Left ventricle myocardium inferior (tissue), 1 donor: ENCODE measurements at places on chromosomes 2 and 18. TPM values are rescaled to one million over a fixed set of nuclear protein-coding genes. Genes with fewer than 3 reads are reported as not detected.

AFTPH gene
- 11.3 TPM for total RNA-seq

SRD5A2 gene
- not detected for total RNA-seq

HOXD3 gene
- not detected for total RNA-seq

MAPK4 gene
- total RNA-seq, result 21.7 TPM

CFAP65 gene
- total RNA-seq, result not detected

SIX3 gene
- not detected for total RNA-seq

MERTK gene
- total RNA-seq, result 4.7 TPM

TUBA3D gene
- total RNA-seq, result 86.3 TPM

CD302 gene
- total RNA-seq, result 17.2 TPM

AGBL5 gene
- 10.0 TPM for total RNA-seq

FEV gene
- not detected for total RNA-seq

GRCh38 chr18:23260926-23261590 is 125.8 kb downstream of the CABLES1 start:
- no peak for DNase-seq

GRCh38 chr2:25250331-25251070 is 82.1 kb upstream of the POMC start:
- no peak for DNase-seq

- DNase-seq, result no peak
Measured at GRCh38 chr2:199883474-199884212, 27.4 kb upstream of the C2orf69 start.

DNA sequence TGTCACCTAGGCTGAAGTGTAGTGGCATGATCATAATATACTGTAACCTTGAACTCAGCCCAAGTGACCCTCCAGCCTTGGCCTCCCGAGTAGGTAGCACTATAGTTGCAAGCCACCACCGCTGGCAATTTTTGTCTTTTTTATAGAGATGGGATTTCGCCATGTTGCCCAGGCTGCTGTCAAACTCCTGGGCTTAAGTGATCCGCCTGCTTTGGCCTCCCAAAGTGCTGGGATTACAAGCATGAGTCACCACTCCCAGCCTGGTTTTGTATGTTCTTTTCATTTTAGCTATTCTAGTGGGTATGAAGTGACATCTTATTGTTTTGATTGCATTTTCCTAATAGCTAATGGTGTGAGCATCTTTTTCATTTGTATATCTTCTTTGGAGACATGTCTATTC is 11.3 kb upstream of the EXOC6B start:
- DNase-seq, result no peak

GRCh38 chr2:189835855-189836558 is 51.8 kb downstream of the PMS1 start:
- no peak for DNase-seq

DNA sequence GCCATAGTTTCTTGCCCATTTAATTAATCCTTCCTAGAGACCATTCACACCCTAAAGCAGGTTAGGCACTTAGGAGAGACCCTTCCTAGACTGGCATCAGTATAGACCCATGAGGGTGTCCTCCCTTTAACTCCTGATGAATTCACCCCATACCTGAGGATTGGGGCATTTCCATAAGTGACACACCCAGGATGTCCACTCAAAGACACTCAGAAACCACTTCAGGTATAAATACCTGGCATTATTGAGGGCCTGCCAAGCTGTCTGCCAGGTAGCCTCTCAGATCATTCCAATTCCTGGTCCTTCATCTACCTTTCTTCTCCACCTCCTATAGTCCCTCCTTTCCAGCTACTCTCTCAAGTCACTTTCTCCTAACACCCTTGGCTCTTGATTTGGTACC is 57.5 kb upstream of the SLC14A2 start:
- DNase-seq, result no peak

- no peak for DNase-seq
Measured at GRCh38 chr2:53275743-53276142, 491.9 kb upstream of the CHAC2 start.

GRCh38 chr18:55593888-55594287 is 5.9 kb upstream of the TCF4 start:
- DNase-seq, result no peak

DNA sequence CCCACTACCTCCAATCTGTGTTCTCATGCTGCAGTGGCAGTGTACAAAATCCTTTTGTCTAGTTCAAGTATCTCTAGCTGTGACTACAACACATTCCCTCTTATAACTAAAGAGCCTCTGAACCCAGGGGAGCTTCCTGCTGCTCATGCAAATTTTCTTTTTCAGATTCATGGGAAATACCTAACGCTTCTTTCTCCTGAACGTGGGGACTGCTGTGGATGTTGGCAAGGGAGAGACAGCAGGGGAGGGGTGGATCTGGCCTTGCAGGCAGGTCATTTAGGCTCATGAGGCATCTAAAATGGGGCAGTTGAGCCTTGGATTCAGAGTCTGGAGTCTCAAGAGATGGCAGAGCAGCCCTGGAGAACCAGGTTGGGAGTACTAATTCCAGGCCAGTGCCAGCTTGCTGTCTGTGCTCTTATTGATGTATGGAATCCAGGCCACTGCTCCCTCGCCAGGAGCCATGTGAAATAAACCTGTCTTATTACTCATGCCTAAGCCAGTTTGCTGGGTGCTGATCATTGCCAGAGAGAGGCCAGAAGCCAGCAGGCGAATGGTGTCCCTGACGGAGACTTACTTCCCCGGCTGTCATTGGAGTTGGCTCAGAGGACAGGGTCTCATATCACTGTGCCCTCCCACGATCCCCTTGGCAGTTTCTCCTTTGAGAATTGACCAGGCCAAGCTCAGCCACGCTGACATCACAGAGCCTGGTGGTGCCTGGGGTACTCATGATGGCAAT is 29.2 kb upstream of the TNP1 start:
- no peak for DNase-seq

DNA sequence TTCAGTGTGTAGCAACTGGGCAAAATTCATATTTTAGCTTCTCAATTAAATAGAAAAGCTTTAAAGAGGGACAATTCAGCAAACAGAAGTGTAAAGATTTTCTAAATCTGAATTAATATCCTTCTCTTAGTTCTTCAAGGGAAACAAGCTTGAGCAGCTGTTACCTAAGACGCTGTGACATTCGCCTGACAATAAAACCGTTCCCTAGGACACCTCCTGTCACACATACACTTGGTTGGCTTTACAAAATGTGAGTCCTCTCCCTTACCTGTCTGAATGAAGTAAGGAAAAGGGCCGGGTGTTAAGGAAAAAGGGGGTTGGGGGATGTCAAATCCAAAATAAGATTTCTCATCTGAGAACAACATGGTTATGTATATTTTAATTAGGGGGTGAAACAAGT is 2.1 kb downstream of the SERTAD2 start:
- no peak for DNase-seq

GRCh38 chr2:219386532-219387280 is 1.0 kb downstream of the DNPEP start:
- no peak for DNase-seq

DNA sequence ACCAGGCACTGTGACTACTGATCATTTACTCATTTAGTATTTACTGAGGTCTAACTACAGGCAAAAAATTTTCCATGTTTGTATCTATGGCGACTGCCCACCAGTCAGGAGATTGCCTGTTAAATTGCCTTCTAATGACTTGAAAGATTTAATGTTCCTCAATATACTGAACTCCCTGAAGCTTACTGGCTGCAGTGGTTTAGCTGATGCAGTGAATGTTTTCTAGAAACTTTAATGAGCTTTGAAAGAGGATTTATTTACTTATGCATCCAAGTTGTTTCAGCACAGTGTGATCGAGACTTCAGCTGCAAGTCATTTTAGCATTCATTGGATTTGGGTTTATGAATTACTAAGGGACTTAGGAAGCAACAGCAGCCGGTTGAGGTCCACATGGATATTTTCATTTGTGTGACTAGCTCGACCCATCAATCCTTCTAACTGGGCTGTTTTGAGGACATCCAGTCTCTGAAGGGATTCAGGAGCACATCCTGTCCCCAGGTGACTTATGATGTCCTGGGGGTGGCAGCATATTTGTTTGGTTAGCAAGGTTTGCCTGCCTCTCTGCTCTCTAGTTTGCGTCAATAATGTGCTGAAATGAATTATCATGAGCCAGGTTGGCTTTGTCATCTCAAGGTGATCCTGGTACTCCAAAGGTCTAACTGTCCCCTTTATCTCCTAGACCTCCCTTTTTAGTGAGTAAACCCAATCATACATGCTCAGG is 26.8 kb downstream of the ACMSD start:
- no peak for DNase-seq

- DNase-seq, result no peak
Measured at GRCh38 chr2:36545871-36546416, 52.0 kb downstream of the FEZ2 start.

GRCh38 chr2:157302492-157303099 is 23.0 kb downstream of the ERMN start:
- no peak for DNase-seq

GRCh38 chr2:197869501-197870111 is 65.2 kb downstream of the PLCL1 start:
- no peak for DNase-seq

DNA sequence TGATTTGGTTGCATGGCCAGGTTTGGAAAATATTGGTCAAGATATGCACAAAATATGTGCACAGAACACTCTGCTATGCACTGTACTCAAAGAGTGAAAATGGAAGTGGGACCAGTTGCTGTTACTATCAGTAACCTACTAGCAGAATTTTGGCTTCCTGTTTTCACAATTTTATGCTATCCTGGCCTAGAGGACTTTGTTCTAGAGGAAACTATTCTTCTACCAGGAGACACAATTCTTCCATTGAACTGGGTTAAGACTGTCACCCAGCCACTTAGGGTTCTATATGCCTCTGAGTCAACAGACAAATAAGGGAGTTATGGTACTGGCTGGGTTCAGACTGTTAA is 431.4 kb upstream of the DCC start:
- no peak for DNase-seq

GRCh38 chr2:146031158-146031557 is 1511.2 kb upstream of the ZEB2 start:
- no peak for DNase-seq

DNA sequence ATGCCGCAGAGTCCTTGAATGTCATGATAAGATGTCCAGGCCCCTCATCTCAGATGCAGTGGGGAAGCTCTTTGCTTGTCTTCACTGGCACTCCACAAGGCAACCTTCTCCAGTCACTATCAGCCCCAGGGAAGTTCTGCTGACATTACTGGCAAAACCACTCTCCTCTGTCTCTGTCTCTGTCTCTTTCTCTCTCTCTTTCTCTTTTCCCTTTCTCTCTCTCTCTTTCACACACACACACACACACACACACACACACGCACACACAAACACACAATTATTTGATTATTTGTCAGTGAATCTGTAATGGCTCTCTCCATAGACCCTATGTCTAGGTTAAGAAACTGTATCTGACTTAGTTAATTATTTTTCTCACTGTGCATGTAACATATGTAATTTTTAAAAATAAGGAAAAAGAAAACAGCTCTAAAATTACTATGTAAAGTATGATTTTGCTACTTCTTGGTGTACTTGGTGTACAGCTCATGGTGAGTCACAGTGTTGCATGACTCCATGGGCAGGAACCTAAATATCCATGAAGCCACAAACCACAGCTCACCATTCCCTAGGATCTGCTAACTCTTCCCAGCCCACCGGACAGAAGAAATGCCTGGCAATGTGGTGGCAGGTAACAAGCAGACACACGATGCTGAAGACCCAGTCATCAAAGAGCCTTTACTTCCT is 594.9 kb upstream of the ID2 start:
- DNase-seq, result no peak

DNA sequence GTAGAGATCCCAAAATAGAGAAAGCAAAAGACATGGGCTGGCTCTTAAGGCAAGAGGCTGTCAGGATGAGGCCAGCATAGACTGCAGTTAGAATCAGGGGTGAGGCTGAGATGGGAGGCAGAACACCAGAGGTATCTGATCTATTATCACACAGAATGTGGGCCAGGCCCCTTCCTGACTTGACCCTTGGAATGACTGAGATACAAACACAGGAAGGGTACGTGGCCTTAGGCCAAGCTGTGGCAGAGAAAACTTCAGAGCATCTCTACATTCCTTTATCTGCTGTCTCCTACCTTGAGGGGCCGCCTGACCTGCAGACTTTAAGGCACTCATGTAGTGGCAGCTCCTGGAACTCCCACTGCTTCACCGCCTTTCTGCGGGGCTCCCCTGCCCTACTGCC is 28.4 kb downstream of the TMEM17 start:
- DNase-seq, result no peak

DNA sequence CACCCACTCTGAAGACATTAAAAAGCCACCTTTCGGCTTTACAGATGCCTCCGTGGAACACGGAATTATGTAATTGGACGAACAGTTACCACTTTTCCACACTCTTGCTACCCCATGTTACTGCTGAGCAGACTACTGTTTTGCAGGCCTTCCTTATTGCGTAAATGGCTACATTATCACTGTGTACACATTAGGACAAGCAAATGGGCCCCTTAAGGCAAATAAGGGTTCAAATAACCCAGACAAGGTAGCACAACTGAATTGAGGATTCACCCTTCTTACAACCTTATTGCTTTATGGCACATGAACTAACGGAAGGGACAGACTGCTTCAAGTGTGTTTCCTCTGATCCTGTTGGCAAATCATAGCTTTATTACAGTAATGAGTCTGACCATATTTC is 832.2 kb upstream of the FANCL start:
- DNase-seq, result no peak
